NCI-H69 (cell line): ENCODE measurements at places on chromosomes 1 and 21.
A peak's percentile ranks its signal among the peaks of the same experiment; 100 is the strongest.

DNA sequence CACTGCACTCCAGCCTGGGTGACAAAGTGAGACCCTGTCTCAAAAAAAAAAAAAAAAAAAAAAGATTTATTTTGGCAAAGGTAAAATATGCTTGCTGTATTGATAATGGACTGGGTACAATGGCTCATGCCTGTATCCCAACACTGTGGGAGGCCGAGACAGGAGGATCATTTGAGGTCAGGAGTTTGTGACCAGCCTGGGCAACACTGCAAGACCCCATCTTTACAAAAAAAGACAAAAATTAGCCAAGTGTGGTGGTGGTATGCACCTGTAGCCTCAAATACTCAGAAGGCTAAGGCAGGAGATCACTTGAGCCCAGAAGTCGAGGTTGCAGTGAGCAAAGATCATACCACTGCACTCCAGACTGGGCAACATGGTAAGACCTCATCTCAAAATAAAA lies 6.3 kb downstream of the SF3A3 start:
- no peak for DNase-seq

DNA sequence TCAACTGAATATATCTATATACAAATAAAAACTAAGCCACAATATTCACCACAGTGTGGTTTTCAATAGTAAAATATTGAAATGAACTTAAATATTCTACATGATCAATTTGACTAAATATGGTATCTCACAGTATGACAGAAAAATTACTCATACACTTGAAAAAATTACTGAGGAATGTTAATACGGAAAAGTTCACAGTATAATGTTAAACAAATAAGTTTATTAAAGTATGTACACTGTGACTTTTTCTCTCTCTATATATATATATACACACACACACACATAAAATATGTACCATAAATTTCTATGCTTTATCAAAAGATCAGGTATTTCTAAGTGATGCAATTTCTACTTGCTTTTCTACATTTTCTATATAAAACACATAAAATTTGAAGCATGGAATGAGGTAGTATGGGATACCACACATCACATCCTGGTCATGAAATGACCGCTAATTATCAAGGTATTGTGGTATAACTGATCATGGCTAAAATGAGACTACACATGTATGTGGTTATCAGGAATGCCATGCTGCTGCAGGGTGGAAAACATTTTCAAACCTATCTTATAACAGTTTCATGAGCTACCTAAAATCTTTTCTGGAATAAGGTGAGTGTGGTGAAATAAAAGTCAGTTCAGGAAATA lies 102.3 kb downstream of the CDC42BPA start:
- DNase-seq, result no peak

DNA sequence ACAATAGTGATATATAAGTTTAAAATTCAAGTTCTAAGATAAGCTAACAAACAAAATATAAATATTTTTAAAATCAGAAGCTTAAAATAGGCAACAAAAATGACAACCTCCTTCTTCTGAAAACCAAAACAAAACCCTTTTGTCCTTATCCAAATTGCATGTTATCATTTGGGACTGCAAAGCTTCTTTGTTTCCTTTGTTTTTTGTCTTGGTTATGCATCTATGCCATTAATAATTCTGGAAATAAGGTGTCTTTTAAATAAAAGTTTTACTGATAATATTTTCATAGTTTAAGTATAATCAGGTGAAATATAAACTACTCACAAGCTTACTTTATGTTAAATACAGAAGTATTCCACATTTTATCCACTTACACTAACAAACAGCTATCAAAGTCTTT lies 20.5 kb downstream of the ADSS2 start:
- DNase-seq, result no peak

DNA sequence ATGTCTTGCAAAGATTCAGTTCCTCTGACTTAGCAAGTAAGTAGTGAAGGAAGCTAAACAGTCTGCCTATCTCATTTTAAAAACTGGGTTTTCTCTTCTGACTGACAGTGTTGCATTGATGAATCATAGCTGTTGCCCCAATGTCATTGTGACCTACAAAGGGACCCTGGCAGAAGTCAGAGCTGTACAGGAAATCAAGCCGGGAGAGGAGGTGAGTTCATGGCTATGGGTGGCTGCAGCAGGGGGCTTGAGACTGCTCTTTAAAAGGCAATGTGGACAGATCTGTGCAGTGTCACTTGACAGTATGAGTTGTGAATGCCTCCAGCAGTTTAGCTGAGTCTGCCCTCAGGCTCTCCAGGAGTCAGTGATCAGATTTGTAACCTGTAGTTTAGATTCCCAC lies 46.6 kb downstream of the SMYD2 start:
- peak; percentile 65 for DNase-seq

GRCh38 chr1:48753293-48753692 lies 23.4 kb downstream of the BEND5 start:
- DNase-seq, result no peak

- no peak for DNase-seq
Observed at GRCh38 chr1:44717653-44718052, 13.3 kb downstream of the RNU5D-1 start.

GRCh38 chr21:21057349-21058062 lies 59.3 kb downstream of the NCAM2 start:
- peak; percentile 94 for DNase-seq

- DNase-seq, result no peak
Observed at GRCh38 chr1:204409123-204409522, 2.5 kb downstream of the PPP1R15B start.

DNA sequence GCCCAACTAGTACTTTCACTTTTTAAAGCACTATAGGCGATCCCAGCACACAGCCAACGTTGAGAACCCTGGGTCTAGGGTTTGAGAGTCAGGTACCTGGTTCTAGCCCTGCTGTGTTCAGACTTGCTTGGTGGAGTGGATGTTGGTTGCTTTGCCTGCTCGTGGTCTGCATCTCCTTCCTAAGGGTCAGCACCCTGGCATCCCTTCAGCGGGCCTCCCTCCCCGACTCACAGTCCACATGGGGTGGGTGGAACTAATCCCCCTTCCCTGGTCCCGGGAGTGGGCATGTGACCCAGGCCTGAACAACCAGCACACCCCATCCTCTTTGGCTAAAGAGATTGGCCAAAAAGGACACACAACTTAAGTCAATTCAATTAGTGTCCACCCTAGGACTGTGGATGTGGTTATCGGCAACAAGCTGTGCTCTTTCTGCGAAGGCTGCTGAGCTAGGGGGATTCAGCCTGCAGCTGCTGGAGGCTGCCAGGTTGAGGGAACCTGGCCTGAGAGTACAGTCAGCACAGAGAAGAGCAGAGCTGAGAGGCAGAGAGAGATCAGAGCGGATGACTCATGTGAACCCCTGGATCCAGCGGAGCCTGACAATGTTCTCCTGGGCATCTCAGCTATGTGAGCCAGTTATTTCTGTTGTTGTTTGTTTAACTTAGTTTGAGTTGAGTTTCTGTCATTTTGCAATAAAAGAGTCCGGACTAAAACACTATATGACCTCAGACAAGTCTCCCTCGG lies 138.9 kb downstream of the ACTL8 start:
- DNase-seq, result no peak

DNA sequence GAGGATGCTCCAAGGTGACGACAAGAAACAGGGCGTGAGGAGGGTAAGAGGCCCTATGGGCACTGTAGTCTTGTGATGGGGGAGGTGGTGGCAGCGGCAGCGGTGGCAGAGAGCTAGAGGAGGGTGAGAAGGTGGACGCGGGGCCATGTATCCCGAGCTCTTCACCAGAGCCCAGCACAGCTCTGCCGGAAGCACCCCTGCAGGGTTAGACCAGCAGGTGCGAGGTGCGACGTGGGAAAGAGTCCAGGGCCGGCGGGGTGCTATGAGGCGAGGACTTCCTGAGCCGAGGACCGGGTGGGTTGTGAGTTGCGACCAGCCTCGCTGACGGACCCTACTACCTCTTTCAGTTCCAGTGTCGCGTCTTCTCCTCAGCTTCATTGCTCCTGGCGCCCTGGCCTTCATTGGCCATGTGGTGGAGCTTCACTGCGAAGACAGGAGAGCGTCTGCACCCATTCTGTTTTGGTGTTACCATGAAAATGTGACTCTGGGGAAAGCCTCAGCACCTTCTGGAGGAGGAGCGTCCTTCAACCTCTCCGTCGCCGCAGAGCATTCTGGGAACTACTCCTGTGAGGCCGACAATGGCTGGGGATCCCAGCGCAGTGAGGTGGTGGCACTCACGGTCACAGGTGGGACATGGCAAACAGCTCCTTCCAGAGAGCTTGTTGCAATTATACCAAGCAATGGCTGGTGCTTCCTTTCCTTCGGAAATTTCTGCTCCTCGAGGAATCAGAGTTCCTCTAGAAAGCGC lies 67.9 kb upstream of the KIRREL1 start:
- DNase-seq, result peak; percentile 23

DNA sequence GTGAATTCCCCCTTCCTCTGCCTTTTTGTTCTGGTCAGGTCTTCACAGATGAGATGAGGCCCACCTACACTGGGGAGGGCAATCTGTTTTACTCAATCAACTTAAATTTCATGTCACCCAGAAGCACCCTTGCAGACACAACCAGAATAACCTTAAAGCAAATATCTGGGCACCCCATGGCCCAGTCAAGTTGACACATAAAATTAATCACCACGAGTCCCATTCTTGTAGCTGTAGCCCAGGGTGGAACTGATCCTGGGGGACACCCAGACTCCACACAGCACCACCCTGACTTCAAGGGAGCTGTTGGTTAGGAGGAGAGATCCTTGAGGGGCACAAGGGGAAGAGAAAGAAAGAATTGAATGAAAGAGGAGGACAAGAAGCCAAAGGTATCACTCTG lies 23.1 kb downstream of the CAPN9 start:
- no peak for DNase-seq

DNA sequence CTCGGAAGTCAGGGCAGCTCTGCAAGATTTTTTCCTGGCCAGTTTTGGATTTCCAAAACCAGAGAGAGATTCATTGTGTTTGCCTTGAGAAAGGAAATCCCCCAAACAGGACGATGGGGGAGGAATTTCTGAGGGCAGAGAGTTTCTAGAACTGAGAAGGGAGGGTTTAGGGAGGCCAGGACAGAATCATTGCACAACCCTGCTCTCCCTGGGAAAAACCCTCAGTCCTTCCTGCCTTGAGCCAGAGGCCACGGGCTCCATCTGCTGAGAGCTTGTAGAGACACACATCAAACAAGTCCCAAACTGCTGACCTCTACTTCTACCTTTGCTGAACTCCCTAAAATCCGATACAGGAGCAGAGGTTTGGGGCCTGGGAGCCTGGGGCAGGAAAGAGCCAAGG lies 99.7 kb downstream of the NMNAT2 start:
- peak; percentile 52 for DNase-seq

- DNase-seq, result no peak
Observed at GRCh38 chr1:19633106-19633505, 11.0 kb upstream of the NBL1 start.

- peak; percentile 74 for DNase-seq
Observed at GRCh38 chr1:7536891-7537591, 234.1 kb upstream of the VAMP3 start.

- no peak for DNase-seq
Observed at GRCh38 chr1:118978914-118979701, 9.0 kb downstream of the TBX15 start.

DNA sequence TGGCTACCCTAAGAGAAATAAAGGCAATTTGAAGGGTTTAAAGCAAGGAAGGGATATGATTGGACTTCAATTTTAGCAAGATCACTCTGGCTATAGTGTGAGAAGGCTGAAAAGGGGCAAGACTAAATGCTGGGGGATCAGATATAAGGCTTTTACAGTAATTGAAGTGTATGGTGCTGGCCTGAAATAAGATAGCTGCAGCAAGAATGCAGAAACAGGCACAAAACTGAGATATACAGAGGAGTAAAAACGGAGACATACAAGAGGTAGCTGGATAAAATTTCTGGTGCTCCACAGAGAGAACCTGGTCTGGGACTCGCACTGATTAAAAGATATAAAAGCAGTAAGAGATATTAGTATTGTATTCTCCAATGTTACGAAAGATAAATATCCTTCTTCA lies 92.0 kb downstream of the DENND1B start:
- peak; percentile 42 for DNase-seq

DNA sequence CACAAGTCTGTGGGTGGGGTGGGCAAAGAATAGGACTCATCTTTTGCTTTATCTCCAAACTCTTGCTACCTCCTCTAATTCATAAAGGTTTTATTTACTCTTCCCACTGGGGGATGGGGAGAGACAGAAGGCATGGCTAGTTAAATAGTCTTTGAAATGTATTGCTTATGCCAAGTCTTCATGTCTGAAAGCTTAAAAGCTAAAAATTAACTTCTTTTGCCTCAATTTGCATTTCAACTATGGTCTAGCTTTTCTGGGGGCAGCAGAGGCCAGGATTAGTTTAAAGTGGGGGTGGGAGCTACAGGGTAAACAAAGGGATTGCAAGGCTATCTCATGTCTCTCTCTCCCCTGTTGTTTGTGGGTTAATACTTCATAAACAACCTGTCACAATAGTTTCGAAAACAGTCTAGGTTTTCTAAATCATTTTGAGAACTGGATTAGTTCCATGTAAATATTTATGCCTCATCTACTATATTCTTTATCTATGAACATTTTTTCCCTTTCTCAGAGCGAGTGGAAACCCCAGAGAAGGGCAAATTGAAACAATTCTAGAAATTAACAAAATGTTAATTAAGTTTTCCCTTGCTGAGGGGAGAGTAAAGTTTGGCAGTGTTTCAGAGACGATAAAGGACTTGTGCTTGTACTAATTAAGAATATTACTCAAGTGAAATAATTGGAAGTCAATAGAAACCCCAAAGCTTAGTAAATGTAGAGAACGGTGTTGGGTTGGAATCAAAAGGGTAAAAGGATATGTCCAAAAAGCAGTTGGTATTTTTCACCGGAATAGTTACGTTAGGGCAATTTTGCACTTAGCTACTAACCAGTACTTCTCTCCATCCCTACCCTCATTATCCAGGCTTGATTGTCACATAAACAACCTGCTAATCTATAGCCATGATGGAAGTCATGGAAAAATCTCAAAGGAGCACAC lies 182.2 kb downstream of the GIPC2 start:
- DNase-seq, result no peak
